ENCODE measurements at places on chromosomes 16 and 17.

DNA sequence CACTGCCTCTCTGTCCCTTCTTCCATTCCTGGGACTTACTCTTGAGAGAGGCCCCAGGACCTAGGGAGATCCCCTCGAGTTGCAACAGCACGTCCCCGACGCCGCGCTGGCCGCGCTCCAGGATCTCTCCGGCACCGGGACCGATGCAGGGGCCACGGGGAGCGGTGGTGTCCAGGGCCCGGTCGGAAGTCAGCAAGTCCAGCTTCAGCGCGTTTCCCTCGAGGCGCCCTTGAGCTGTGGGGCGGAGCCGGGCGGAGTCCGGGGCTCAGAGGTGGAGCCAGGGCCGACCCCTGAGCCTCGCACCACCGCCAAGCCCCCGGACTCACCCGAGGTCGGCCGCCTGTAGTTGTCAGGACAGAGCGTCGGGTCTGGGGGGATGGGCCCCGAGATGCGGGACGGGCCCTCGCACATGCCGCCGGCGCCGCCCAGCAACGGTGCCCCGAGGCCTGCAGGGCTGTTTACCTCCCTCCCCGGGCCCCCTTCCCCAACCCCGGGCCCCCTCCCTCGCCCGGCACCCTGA lies 458 bp downstream of the ENKD1 start:
- no peak for DNase-seq

- DNase-seq = no peak
Measured at GRCh38 chr16:71564335-71564967, 12.4 kb downstream of the TAT start.

DNA sequence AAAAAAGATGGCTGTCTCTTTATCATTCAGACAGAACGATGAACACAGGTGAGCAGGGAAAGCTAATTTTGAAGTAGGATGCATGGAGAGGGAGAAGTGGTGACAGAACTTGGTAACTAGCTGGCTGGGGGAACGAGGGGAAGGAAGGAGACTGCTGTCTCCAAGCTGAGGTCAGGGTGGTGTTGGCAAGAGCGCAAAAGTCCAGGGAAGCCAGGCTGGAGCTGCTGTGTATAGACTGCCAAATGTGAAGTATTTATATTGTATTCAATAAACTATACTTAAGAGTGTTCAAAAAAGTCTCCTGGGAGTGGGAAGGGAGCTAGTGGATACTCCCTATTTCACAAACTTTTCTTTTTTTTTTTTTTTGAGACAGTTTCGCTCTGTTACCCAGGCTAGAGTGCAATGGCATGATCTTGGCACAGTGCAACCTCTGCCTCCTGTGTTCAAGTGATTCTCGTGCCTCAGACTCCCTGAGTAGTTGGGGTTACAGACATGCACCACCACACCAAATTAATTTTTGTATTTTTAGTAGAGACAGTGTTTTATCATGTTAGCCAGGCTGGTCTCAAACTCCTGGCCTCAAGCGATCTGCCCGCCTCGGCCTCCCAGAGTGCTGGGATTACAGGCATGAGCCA lies 8.2 kb downstream of the TMEM106A start:
- DNase-seq = peak; percentile 8

- DNase-seq = peak; percentile 73
Measured at GRCh38 chr16:55711959-55712876, 56.4 kb downstream of the SLC6A2 start.

- no peak for DNase-seq
Measured at GRCh38 chr16:70526403-70526802, 2.8 kb downstream of the SF3B3 start.

DNA sequence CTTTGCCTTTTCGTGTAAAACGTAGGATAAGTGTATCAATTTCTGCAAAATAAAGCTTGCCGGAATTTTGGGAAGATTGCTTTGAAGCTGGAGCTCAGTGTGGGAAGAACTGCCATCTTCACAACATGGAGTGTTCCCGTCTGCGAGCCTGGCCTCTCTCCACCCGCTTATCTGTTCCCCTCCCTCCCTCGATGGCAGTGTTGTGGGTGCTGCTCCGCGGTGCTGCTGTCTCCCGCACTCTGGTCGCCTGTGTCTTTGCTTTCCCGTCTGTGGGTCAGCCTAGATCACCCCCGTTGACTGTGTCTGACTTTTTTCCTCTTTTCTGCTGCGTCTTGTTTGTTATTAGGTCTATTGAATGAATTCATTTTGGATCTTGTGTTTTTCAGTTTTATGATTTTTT lies 17.0 kb downstream of the ACSF3 start:
- no peak for DNase-seq

- no peak for DNase-seq
Measured at GRCh38 chr16:75262104-75262799, 10.8 kb upstream of the BCAR1 start.

DNA sequence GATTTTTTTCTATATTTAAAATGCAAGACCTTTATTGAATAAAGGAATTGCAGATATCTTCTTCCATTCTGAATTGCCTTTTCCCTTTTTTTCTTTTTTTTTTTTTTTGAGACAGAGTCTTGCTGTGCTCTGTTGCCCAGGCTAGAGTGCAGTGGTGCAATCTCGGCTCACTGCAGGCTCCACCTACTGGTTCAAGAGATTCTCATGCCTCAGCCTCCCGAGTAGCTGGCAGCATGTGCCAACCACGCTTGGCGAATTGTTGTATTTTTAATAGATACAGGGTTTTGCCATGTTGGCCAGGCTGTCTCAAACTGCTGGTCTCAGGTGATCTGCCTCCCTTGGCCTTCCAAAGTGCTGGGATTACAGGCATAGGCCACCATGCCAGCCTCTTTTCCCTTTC lies 151.5 kb downstream of the CEP112 start:
- no peak for DNase-seq

- no peak for DNase-seq
Measured at GRCh38 chr16:53840456-53840855, 136.5 kb downstream of the FTO start.

GRCh38 chr17:45380991-45381390 lies 51.7 kb downstream of the ARHGAP27 start:
- DNase-seq = no peak

GRCh38 chr17:73532421-73532901 lies 111.8 kb downstream of the SDK2 start:
- DNase-seq = no peak

- no peak for DNase-seq
Measured at GRCh38 chr16:6048017-6048416, 950.4 kb upstream of the EEF2KMT start.

DNA sequence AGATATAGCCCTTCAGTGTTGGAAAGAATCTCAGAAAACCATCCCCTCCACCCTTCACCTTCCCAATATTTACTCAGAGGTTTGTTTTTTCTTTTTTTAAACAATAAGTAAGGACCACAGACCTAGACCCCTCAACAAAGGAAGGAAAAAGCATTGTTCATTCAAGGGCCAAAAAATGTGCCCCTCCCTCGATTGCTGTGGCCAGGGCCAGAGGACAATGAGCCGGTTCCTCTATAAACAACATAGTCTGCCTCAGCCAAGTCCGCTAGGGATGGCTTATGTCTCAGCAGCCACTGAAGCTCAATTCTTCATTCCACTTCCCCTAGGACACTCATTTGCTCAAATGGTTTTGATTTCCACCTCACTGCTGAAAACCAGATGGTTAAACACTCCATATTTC lies 24.0 kb downstream of the TRIM16 start:
- no peak for DNase-seq

DNA sequence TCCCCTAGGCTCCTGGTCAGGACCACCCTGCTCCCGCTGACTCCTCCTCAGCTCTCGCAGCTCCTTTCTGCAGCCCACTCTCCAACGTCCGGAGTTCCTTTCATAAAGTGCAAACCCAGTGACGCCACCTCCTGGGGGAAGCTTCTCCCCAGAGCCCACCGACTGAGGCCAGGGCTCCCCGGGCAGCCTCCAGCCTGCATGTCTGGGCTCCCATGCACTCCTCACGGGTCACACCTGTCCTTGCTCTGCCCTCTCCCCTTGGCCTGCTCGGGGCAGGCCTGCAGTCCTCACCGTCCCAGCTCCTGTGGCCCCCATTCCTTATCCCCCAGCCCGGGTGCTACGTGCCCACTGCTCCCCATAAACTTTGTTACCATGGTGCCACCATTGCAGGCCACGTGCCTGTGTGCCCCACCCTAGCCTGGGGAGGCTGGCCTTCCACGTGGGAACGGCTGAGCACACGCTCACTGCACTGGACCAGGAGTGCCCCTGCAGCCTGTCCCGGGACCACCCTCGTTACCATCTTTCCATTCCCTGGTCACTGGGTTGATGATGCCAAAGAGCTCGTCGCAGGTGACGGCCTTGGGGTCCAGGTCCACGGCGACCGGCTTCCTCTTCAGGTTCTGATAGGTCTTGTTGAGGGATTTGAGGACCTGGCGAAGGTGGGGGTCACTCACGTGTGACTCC lies 84.9 kb downstream of the DNAH17 start:
- DNase-seq = no peak

- DNase-seq = no peak
Measured at GRCh38 chr16:14121142-14121541, 50.0 kb downstream of the MRTFB start.

DNA sequence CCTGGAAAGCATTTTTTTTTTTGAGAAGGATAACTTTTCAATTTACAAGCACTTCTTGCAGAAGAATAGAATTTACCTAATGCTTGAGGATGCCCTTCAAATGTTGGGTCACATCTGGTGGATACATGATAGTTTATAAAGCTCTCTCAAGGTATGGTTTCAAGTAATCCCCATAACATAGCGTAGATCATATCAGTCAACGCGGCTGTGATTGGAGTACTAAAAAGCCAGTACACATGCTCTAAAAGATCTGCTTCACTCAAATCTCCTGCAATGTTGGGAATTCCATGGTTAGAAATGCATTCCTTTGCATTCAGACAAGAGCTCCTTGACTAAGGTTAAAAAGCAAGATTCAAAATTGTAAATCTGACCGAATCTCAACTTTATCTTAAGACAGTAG lies 3.9 kb upstream of the KCNJ16 start:
- no peak for DNase-seq

DNA sequence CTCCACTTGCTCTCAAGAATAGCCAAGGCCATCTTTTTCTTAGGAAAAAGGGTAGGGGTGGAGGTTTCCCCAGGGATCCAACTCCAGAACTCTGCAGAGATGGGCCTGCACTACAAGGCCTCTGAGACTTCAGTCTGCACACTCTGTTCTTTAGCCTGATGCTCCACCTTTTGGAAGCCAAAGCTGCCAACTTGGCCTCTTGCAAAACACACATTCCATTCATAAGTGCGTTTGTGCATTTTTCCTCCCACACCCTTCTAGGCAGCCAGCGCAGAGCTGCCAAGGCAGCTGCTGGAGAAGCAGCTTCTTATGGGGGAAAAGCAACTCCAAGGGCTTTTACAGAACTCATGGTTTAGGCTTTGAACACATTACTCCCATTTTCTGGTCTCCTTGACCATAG lies 45.3 kb downstream of the REXO5 start:
- no peak for DNase-seq

DNA sequence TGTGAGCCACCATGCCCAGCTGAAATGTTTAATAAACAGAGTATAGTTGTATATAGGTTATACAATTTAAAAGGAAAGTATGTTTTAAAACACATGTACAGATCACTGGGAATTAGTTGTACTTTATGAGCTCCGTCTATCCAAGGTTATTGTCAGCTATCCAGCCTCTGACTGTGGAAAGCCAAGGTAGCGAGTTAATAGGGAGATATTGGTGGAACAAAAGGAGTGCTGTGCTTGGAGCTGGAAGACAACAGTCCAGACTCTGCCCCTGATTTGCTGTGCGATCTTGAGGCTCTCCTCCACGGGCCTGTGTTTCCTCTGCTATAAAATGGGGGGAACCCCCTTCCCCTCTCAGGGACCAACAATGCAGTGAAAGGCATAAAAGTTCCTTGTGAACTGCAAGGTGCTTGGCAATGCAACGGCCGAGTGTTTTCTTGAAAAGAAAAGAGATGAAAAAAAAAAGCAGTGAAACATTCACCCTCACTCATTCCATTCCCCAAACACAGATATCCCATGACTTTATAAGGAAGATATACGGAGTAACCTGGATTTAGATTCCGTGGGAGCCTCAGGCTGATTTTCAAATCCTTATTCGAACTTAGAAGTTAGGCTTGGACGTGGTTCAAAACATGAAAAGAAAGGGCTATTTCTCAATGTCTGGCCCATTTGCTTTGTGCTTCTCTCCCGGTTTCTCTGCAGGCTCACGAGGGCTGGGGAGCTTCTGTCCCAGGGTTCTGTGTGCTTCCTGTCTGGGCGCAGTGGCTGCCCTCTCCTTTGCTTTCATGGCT lies 34.1 kb downstream of the CUEDC1 start:
- DNase-seq = no peak

- no peak for DNase-seq
Measured at GRCh38 chr16:58043571-58044155, 18.1 kb downstream of the MMP15 start.

GRCh38 chr16:14203166-14203565 lies 132.0 kb downstream of the MRTFB start:
- DNase-seq = no peak

DNA sequence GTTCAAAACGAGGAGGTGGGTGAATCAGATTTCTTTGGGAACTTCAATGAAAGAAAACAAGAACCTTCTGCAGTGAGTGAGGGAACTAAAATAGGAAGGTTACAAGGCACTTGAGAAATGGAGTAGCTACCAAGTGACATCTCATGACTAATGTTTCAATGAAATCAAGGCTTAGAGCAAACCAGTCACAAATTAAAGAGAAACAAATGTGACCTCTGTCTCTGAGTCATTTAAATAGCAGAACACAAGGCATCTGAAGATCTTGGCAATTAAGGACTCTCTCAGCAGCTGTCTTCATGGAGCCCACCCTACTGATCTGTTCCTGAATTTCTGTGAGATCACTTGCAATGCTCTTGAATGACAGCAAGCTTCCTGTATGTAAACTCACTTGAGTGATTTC lies 109.5 kb downstream of the CDH11 start:
- DNase-seq = no peak

- DNase-seq = no peak
Measured at GRCh38 chr17:82008941-82009405, 13.7 kb downstream of the CENPX start.

DNA sequence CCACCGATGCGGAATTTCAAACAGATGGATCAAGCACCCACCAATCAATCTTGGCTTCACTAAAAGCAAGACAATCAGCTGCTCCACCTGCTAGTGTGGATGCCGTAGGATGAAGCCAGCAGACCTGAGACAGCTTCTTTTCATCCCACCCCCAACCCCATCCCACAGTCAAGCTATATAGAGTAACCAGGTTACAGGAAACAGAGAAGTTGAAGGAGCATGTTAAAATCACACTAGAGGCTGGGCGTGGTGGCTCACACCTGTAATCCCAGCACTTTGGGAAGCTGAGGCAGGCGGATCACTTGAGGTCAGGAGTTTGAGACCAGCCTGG lies 37.7 kb downstream of the CMTM4 start:
- DNase-seq = no peak

GRCh38 chr16:46591257-46591656 lies 29.9 kb downstream of the SHCBP1 start:
- DNase-seq = no peak

GRCh38 chr16:88634141-88634993 lies 4.0 kb upstream of the IL17C start:
- DNase-seq = peak; percentile 77

- DNase-seq = no peak
Measured at GRCh38 chr16:23842137-23842600, 6.4 kb downstream of the PRKCB start.

- DNase-seq = no peak
Measured at GRCh38 chr16:14672403-14672971, 21.6 kb downstream of the PLA2G10 start.
